A172 (cell line): ENCODE measurements at places on chromosomes 7 and 10.

DNA sequence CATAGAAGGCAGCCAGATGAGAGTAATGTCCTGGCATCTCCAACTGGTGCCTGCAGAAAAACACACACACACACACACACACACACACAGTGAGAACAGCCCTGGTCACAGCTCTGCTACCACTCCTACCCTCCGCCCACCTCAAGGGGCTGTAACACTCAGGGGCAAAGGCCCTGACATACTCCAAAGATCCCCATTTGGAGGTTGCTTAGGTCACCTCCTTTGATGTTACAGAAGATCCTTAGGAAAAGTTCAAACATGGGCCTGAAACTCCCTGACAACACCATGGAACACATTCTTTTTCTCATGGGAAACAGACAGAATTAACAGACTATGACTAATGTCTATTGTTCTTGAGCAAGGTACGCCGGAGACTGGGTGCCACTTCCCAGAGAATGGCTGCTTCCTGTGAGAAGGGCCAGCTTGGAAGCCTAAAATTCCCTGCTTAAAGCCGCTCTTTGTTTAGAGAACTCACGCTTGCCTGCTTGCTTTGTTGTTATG lies 27.7 kb downstream of the DENND11 start:
- no peak for DNase-seq

DNA sequence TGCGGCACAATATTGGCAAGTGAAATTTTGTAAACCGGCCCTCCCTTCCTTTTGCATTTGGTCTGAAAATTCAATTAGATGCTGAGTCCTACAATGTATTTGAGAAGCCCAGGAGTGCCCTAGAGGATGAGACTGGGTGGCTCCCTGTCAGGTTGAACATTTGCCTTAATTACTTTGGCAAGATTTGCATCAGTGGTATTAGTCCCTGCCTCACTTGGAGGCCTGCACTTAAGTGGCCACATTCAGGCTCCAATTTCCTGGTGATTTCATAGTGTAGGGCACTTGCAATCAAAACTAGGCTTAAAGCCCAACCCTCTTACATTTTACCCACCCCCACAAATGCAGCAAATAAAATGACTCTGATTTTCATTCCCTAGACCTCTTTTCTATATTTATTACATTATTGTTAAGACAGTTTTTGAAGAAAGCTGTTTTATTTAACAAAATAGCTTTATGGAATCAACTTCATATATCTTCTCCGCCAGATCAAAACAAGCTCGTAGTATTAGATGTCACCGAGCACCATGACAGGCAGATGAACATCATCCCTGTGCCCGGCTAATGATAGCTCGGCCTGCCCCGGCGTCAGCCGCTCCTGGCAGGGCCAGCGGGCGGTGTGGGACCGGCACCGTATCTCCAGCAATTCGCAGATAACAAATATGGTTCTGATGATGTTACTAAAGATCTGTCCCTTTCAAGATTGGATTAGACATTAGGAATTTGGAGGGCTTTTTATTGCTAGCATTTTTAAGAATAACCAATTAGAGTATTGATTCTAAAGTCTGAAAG lies 73.6 kb downstream of the EGFR start:
- no peak for DNase-seq

DNA sequence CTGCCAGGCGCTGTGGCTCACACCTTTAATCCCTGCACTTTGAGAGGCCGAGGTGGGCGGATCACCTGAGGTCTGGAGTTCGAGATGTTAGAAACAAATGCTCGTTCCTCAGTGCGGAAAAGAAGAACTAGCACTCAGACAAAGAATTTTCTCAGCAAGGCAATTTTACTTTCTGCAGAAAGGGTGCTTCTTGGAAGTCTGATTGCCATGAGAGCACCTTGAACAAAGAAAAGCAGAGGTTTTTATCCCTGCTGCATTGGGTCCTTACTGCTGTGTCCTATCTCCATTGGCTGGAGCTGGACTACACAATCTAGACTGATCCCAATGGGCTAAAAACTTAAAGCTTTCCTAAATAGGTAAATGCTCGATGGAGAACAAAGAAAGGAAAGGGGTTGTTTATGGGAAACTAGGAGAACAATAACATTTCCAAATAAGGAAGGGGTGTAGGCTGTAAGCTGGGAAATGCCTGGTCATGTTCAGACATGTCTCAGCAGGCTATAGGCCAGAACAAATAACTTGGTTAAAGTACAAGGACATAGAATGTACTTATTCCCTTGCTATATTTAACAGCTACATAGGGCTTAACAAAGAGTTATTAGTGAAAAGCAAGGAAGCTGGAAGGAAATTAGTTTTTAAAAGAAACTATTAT lies 26.1 kb upstream of the ACTR3B start:
- no peak for DNase-seq

- no peak for DNase-seq
Observed at GRCh38 chr7:1603346-1604225, 33.8 kb upstream of the PSMG3 start.

DNA sequence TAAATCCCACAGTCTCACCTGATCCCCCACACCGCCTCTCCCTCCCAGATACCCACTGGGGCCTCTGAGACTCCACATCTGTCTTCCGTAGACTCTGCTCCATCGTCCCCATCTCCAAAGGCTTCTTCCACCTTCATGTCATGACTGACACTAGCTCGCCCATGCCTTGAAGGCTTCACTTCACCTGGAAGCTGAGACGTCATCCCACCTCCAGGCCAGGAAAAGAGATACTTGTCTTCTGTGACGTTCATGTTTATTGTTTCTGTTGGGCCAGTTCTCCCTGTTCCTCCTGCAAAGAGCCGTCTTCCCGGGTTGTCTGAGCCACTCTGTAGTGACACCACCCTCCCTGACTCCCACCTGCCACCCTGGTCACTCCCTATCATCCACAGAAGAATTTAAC lies 3.6 kb upstream of the ZNF862 start:
- no peak for DNase-seq

GRCh38 chr10:91171485-91171884 lies 49.0 kb upstream of the PCGF5 start:
- no peak for DNase-seq

DNA sequence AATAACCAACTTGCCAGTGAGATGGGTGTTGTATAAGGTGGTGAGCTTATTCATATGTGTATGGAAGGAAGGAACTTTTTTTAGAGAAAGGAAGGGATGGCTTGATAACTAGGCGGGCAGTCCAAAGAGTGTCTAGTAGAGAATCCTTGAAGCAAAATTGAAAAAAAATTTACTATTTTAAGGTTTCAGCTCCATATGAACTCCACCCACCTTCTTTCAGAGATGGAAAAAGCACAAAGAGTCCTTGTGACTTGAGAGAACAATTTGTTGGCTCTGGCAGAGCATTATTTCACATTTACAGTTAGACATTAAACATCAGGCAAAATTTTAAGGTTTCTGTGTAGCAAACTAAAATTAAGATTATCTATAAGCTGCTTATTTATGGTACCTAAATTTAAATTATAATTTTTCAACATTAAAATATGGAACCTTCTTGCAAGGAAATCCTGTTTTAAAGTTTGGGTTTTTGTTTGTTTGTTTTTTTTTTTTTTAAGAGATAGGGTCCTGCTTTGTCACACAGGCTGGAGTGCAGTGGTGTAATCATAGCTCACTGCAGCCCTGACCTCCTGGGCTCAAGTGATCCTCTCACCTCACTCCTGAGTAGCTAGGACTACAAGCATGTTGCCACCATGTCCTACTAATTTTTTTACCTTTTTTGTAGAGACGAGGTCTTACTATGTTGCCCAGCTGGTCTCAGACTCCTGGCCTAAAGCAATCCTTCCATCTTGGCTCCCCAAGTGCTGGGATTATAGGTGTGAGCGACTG lies 12.2 kb downstream of the PTPN12 start:
- DNase-seq: no peak

GRCh38 chr10:126730856-126731609 lies 60.5 kb upstream of the C10orf90 start:
- no peak for DNase-seq

DNA sequence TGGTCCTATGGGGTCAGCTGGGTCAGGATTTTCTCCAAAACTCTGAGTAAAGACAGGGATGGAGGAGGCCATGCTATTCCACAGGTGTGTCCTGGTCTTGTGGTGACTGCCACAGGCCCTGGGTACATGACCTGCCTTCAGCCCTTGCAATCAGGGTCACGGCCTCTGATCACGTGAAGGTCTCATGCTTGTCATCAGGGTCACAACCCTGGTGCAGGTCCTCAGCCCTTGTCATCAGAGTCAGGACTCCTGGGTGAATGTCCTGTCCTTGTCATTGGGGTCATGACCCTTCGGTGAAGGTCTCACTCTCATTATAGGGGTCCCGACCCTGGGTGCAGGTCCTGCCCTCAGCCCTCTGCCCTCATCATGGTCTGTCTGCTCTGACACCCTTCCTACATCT lies 21.9 kb upstream of the TBRG4 start:
- no peak for DNase-seq

- DNase-seq: no peak
Observed at GRCh38 chr10:132279873-132280645, 27.7 kb downstream of the STK32C start.

- DNase-seq: no peak
Observed at GRCh38 chr10:87816163-87816897, 1.7 kb downstream of the ATAD1 start.

DNA sequence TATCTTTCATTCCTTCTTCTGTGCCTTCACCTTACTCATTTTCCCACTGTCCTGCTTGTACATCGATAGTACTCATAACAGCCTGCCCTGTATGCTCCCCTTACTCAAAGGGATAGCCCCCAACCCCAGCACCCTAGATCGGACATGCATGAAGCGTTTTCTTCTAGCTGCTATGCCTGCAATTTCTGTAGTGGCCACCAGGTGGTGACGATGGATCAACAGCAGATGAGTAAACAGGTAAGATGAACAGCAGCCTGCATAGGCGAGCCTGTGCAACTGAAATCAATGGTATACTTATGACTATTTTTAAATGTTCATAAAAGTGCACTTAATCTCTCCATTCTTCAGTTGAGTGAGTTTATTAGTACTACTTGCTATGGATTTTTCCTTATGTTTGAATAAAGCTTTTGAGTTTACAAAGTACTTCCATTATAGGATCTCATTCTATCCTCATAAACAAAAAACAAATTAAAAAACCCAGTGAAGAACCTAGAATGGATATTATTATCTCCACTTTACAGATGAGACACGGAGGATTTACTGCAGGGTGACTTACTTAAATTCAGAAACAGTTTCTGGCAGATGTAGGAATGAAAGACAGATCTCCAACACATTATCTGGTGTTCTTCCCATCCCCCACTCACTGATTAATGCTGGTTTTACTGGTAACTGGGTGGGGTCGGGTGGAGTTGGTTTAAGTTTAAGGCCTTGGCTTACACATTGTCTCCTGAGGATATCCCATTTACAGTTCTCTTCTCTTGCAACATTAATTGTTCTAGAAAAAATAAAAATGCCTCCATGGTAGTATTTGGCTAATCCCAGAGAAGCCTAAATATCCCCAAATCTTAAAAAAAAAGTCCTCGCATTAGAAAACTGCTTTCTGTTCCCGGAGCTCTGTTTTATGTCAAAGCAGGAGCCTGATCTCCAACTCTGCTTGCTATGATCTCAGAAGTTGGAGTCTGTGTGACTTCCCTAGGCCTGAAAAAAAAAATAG lies 222.1 kb downstream of the GLI3 start:
- DNase-seq: peak; percentile 53

- no peak for DNase-seq
Observed at GRCh38 chr10:129474642-129475041, 7.6 kb downstream of the MGMT start.

GRCh38 chr7:80636709-80637108 lies 1.7 kb upstream of the CD36 start:
- no peak for DNase-seq

- DNase-seq: peak; percentile 44
Observed at GRCh38 chr7:2209146-2209960, 23.4 kb downstream of the MAD1L1 start.

DNA sequence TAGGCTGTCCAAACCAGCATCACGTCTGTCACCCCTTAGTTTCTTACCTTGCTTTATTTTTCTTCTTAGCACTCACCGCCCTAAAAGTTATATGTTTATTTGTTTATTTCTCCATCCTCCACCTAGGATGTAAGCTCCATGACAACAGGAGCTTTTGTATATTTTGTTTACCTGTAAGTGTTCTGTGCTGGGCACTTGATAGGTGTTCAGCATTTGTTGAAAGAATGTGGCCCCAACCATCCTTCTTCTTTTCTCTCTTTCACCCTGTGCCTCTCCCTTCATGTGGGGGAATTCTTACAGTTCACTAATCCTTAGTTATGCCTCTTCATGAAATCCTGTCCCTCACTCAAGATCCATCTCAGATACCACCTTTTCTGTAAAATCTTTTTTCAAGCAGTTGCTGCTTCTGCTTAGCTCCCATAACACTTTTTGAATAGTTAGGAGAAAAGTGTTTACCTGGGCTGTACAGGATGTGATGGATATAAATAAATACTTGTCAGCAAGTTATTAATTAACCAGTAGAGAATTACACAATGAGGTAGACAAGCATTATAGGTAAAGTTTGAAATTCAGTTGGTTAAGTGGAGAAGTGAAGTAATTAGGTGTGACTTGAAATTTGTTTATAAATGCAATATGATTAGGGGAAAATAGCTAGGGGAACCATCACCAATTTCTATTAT lies 9.7 kb downstream of the AHR start:
- no peak for DNase-seq

- DNase-seq: no peak
Observed at GRCh38 chr7:27953361-27953760, 213.4 kb downstream of the TAX1BP1 start.

- peak; percentile 30 for DNase-seq
Observed at GRCh38 chr10:31836569-31837406, 91.8 kb downstream of the ARHGAP12 start.

DNA sequence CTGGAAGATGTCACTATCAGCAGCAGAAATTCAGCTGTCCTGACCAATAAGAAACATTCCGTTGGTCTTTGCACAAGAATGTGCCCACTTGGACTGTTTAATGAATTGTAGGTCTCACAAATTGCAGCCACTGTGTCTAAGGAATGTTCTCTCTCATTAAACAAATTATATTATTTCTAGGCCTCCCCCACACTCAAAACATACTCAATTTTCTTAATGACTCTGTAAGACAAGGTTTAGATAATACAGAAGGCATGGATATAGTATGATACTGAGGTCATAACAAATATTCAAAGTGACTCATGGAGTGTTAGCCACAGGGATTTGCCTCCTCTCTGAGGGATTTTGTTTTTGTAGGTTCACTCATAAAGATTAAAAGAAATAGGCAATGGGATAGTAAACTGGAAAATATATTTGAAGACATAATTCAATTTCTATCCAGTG lies 197.5 kb downstream of the PTN start:
- peak; percentile 84 for DNase-seq

GRCh38 chr10:454860-455259 lies 234.6 kb downstream of the DIP2C start:
- peak; percentile 93 for DNase-seq
